ENCODE measurements at places on chromosomes 2 and 18.

- no peak for DNase-seq
These were observed 489.3 kb upstream of the CDH2 start for GRCh38 chr18:28666216-28666615.

DNA sequence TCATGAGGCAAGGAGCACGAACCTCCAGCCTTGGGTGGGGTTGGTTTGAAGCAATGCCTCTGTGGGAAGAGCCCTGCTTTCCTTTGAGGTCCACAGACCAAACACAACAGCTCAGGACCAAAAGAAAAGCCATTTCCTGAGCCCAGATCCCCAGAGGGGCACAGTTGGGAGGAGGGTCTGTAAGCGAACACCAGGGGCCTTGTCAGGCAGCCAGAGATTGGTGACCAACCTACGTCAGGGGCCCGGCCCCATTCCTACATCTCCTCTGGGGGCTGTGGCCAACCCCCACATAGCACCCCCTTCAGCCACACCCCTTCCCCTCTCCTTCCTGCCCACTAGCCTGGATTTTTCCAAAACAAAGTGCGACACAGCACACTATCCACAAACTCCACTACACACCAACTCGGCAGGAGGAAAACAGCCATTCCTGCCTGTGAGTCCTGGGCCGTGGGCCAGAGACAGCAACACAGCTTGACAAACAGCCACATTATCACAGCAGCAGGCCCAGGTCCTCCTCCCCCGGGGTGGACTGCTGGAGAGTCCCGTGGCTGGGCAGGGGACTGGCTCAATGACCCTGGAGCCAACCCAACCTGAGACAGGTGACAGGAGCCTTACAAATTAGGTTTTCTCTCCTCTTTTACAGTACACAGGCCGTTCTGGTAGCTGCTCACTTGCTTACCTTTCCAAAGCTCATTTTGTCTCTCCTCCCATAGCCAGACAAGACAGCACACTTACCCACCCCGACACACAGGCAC is 98.8 kb downstream of the TNS1 start:
- DNase-seq, result peak; percentile 83

GRCh38 chr2:201969241-201969937 is 64.3 kb upstream of the FZD7 start:
- no peak for DNase-seq

DNA sequence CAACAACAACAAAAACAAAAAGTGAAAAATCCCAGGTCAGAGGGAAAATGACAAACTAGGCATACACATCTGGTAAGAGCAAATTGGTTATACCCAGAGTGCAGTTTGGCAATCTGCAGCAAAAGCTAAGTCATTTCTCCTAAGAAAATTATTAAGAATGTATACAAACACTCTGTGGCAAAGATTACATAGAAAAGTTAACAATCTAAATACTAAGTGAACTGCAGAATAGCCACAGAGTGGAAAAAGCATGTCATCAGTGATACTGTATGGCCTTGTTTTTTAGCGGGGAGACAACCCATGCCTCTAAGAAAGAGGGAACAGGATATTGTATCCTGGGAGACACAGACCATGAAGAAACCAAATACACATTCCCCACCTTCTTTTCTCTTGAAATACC is 136.0 kb upstream of the ITGB6 start:
- DNase-seq, result no peak

DNA sequence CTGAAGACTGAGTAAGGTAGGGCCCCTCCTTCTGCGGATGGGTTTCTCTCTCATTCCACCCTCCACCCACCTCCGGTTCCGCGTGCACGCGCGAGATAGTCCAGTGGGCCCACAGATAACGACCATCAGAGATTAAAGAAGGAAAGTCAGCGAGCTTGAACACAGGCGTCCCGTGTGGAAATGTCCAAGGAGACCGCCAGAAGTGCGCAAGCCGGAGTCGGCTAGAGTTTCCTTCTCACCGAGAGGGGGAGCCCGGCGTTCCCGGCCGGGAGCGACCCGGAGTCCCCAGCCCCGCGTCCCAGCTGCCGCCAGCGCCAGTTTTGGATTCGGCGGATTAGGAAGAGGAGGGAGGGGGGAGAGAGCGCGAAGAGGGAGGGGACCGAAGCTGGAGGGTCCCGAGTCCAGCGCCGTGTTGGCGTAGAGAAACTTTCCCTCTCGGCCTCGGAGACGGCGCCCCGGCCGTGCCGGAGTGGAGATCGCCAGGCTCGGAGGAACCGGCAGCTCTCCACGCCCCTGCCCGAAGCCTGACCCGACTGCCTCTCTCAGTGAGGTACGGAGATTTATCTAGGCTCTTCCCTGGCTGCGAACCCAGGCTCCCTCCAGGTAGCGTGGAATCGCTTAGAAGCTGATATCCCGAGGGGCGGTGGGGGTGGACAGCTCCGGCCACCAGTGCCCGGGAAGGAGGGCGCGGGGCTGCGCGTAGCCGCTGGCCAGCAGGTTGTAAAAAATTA is at the start of gene GULP1:
GULP1 (plus strand) TSS at position 258 of the 731 bp plus-strand sequence. CDS start 185,829 bp downstream, outside the sequence.
- peak; percentile 62 for DNase-seq

GRCh38 chr2:61759005-61759404 is 94.9 kb downstream of the FAM161A start:
- DNase-seq, result no peak

- DNase-seq, result no peak
These were observed 147.7 kb upstream of the SP5 start for GRCh38 chr2:170567429-170567828.

- DNase-seq, result no peak
These were observed 186.5 kb downstream of the NR4A2 start for GRCh38 chr2:156145976-156146375.

DNA sequence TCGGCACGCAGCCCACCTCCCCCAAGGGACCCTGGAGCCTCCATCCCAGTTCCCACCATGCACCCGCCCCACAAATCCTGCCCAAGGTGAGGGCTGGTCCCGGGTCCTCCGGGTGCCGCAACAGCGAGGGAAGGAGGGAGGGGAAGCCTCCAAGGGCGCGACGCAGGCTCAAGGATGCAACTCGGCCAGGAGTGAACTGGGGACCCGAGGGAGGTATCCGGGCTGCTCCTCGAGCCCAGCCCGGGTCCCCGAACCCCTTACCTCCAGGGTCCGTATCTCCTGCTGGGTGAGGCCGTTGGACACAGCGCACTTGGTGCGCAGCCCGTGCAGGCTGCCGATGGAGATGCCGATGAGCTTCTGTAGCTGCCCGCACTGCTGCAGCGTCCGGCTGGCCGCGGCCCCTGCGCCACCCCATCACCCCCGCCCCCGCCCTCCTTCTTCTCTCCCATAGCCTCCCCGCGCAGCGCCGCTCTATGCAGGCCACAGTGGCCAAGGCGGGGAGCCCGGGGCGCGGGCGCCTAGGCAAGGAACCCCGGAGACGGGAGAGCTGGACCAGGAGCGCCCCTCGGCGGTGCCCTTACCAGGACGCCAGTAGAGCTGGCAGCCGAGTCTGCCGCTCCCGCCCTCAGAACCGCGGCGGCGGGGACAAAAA is 124.1 kb downstream of the ANKRD30BL start:
- peak; percentile 27 for DNase-seq

DNA sequence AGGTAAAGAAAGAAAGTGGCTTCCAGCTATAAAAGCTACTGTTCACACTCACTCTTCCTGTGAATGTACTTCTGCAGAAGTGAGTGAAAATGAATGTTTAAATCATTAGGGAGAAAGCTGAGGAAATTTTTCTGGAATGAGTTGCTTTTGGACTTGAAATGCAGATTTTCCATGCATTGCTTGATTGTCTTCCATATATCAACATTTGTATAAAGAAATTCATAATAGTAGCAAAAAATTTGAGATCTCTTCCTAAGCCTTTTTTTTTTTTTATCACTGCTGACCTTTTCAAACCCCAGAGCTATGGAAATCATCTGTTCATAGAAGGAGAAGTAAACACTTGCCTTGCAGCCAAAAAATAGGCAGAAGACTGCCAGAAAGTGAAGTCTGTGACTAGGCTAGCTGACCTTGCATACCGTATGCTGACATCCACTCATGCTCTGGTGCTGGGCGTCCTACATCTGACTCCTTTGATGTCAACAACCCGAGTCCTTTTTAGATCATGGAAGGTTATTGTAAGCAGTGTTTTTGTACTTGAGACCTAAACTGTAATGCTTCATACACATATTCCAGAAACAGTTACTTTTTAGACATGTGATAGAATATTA is 154.5 kb upstream of the RASGRP3 start:
- DNase-seq, result no peak
